ENCODE measurements at places on chromosomes 5 and 9.
A peak's percentile ranks its signal among the peaks of the same experiment; 100 is the strongest.

- no peak for DNase-seq
Observed at GRCh38 chr5:161467703-161468102, 78.8 kb downstream of the GABRB2 start.

- no peak for DNase-seq
Observed at GRCh38 chr9:35158501-35159280, 3.1 kb upstream of the UNC13B start.

GRCh38 chr5:73254642-73255041, 81.6 kb downstream of the TMEM174 start:
- DNase-seq = no peak

DNA sequence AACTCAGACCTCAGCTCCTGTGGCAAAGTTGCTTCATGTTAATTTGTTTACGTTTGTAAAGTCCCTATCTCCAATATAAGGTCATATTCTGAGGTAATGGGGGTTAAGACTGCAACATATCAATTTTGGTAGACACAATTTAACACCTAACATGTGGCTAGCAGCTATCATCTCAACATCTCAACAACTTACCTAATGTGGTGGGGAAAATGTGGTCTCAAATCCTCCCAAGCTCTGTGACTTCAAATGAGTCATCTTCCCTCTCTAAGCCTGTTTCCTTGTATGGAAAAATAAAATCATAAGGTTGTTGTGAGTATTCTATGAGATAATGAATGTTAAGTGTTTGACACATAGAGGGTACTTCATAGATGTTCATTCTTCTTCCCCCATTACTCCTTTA, 443.3 kb downstream of the CDK5RAP2 start:
- no peak for DNase-seq

DNA sequence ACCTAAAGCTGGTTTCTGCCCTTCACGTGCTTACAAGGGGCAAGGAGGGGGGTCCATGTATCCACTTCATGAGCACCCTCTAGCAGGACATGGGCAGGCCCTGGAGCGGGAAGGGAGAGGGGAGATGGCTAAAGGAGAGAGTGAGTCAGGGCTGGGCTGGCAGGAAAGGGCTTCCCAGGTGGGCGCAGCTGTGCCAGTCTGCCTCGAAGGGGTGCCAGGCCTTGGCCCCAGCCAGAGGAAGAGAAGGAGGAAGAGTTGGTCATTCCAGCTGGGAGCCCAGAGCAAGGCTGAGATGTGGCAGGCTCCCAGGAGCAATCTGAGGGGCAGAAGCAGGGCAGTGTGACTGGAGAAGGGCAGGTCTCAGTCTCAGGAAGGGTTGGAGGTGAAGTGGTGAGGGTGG, 24.7 kb downstream of the TRIM14 start:
- DNase-seq = no peak

DNA sequence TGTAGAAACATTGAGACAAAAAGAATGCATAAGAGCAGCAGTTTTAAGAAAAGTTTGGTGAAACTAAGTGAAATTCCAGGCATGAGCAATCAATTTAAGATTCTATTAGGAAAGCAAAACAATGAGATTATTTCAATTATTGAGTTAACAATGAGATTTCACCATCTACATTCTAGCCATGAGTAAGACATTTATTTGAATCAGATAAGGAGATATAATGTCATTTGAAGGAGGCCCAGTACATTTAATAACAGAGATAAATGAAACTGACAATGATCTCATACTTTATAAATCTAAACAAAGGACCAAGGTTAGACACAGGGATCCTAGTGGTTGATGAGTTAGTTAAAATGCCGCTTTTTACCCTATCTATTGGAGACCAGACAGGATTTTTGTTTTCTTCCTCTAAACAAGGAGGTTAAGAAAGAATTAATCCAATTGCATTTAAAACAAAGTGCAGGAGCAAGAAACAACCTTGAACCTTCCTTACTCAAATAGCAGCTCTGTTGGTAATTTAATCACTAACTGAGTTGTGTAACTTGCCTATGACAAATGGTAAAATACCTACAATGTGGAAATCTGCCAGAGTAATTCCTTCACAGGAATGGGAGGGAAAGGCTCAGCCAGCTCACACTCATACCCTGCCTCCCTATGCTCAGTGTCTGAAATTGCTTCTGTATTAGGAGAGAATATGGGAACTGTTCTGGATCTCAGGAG, 103.5 kb upstream of the NR3C1 start:
- no peak for DNase-seq

GRCh38 chr5:179819296-179820126, 1.2 kb upstream of the SQSTM1 start:
- DNase-seq = peak; percentile 39

- DNase-seq = no peak
Observed at GRCh38 chr5:155128786-155129512, 115.4 kb downstream of the KIF4B start.

DNA sequence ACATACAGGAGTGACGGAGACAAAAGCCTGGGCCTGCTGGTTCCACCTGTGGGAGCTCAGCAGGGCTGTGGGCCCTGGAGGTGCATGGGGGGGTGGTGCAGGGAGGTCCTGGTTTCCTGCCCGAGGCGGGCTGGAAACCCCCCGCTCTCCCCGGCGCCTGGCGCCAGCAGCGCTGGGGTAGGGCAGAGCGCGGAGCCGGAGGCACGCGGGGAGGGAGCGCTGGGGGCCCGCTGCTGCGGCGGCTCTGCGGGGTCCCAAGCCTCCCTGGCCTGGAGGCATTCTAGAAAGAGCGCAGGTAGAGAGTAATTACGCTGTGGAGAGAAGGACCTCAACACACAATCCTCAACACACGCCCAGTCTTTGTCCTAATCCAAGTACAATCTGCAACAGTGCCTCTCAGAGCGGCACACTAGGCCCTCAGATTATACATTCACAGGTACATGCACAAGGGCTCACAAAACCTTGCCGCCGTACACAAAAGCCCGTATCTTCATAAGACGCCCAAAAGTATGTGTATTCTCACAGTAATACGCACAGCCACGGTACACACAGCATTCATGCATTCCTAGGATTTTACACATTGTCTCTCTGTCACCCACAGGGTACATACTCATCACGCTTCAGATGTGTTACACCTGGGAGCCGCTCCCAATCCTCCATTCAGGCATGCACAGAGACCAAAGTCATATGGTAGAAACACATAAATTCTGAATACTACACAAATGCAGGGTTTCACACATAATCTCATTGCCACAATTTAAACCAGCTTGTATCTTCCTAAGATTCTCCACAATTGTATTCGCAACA, 2.1 kb upstream of the HAND1 start:
- no peak for DNase-seq

- DNase-seq = no peak
Observed at GRCh38 chr9:112872019-112872418, 18.7 kb downstream of the SLC46A2 start.

DNA sequence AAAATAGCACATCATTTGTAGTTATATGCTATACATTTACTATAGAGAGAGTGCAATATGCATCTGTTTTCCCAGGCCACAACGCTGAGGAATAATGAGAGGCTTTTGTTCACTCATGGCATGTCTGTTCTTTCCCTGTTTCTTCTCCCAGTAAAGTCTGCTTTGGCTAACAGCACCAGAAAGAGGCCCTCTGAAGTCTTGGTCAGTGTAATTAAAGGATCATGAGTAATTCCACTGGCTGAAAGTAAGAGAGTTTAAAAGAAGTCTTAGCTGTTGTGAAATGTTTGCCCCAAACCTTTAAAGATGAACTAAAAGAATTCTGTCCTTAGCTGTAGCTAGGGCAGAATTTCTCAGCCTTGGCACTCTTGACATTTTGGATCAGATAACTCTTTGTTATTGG, 228.8 kb downstream of the TLE4 start:
- no peak for DNase-seq

DNA sequence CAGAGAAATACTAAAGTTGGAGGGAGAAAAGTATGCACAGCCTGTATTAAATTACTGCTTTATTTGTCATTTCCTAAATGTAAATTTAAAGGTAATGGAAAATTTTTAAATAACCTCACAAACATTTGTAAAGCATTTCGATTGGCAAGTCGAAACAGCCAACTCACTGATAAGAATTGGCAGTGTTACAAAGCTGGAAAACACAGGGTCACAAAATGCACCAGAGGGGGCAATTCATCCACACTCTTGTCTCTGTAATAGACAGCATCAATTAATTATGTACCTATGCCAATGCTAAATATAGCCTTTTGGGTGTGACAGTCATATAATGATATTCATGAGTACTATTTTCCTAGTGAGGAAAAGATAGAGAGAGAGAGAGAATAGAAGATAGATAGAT, 140.6 kb upstream of the PRLR start:
- DNase-seq = no peak
